ENCODE measurements at places on chromosomes 16 and 17.
A peak's percentile ranks its signal among the peaks of the same experiment; 100 is the strongest.

- DNase-seq, result no peak
Observed at GRCh38 chr17:78875363-78876093, 27.5 kb downstream of the CEP295NL start.

DNA sequence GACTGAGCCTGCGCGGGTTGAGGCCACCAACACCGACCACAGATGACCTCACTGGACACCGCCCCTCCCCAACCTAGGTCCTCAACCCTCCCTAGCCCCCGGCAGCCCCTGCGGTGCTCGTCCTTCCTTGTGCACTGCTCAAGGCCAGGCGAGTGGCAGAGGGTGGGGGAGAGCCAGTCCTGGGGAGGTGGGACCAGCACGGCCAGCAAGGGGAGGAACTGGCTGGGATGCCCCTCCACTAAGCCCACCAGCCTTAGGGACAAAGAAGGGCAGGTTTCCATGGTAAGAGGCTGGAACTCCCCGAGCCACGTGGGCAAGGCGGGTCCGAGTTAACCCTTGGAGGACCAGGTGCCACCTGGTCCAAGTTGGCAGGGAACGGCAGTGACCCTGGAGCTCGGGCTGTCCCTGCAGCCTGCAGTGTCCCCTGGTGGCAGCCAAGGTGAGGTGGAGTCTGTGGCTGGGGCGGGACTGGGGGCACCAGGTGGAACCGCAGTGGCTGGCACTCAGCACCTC is 9.2 kb downstream of the FSCN2 start:
- no peak for DNase-seq

DNA sequence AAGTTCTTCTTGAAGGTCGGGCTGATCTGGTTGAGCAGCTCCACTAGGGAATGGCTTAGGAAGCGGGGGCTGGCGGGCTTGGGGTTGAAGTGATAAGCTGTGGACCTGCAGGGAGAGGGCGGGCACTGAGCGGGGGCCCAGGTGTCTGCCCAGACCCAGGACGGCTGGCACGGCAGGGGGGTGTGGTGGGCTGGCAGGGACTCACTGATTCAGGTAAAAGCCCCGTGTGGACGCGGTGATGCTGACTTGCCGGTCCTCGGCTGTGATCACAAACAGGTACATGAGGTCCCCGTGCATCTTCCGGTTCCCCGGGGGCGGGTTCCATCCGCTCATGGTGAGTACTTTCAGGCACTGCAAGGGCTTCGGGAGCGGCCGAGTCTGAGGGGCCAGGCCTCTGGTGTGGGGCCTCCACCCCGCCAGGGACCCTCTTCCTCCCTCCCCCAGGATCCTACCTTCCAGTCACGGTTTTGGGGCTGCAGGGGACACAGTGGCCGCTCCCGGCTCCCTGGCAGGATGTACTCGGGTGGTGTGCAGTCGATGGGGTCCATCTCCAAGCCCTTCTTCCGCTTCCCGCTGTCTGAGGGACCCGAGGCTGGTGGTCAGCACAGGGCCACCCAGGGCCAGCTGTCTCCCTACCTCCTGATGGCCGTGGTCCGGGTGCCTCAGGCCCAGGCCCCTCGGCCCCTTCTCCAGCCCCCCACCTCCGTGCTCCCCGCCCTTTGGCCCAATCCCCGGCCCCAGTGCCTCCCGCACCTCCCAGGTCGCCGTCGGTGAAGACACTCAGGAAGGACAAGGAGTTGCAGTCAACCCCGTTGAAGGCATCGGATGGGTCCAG is 10.2 kb downstream of the CLUH start:
- DNase-seq, result no peak

GRCh38 chr17:46182961-46183360 is 10.3 kb downstream of the KANSL1 start:
- DNase-seq, result no peak

DNA sequence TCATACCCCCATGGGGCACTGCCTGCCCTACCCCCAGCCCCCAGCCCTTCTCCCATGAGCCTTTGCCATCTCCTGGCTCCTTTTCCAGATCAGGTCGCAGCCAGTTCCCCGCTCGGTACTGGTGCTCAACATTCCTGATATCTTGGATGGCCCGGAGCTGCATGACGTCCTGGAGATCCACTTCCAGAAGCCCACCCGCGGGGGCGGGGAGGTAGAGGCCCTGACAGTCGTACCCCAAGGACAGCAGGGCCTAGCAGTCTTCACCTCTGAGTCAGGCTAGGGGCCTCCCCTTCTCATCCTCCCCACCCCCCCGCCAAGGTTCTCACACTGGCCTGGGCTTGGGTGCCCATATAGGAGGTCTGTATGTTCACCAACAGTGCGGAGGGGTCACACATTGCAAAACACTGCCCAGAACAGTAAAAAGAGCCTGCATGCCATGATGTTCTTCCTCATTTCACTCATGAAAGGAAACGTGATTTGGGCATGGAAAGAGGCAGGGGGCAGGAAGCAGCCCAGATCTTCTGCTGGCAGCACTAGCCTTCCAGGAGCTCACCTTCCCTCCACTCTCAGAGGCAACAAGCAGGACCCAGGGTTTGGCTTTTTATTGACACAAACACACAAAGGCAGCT is 7.5 kb downstream of the IFI35 start:
- DNase-seq, result no peak

DNA sequence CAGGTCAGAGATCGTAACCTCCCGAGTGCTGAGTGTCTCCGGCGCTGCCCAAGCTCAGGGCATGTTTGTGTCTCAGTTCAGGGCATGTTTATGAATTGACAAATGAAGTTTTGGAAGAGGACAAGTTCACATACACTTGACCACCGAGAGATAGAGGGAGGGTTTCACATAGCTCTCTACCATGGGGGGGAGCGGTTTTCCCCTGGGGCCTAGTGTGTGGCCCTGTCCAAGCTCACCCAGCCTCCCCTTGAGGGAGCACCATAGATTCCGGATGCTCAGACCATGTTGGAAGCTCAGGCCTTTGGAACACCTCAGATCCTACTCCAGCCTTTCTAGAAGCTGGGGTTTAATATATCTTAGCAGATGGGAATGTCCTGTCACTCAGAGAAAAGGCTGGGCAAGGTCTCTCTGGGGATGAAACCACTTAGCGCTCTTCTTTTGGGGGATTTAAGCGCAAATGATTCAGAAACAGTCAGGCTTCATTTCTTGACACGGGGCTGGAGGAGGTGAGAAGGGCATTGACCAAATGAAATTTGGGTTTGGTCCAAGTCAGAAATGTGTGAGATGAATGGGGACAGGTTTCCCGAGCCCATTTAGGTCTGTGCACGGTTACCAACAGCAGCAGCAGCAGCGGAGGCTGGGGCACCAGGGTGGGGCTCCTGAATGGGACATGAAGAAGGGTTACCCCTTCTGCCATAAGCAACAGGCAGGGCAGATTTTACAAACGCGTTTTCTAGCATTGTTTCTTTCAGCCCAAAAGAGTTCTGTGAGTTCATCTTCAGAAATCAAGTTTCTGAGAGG is 96.6 kb downstream of the METRNL start:
- DNase-seq, result no peak

DNA sequence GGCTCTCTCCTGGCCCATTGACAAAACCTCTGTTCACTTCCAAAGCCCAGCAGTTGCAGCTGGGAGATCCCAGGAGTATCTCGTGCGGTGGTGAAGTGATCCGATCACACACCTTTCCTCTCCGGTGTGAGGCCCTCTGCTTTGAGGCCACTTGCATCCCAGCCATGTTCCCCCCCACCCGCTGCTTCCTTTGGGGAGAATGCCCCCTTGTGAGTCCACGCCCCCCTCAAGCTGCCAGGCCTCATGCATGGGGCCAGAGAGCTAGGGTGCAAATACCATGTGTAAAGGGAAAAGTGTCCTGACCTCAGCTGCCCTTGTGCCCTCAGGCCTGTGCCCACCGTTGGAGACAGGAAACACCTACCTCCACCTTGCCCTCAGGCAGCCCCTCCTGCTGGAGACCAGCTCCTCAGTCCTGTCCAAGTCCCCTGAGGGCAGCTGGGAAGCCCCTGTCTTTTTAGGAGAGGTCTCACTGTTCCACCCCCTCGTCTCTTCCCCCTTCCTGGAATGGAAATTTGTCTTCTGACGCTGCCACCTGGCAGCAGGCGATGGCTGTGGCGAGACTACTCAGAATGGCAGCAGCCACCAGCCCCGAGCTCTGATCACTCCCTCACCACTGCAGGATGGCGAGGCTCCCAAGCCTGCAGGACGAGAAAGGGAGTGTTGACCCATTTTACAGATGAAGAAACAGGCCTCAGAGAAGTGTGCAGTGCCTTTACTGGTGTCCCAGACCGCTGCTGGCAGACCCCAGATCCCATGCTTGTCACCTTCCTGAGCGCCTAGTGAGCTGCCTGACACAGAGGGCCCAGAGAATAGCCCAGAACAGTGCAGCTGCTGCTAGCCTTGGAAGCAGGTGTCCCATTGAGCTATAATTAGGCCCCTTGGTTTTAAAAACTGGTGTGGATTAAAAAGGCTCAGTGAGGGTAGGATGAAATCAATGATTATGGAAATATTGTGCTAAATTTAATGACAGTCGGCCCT is 120.6 kb upstream of the CACNG5 start:
- DNase-seq, result no peak

DNA sequence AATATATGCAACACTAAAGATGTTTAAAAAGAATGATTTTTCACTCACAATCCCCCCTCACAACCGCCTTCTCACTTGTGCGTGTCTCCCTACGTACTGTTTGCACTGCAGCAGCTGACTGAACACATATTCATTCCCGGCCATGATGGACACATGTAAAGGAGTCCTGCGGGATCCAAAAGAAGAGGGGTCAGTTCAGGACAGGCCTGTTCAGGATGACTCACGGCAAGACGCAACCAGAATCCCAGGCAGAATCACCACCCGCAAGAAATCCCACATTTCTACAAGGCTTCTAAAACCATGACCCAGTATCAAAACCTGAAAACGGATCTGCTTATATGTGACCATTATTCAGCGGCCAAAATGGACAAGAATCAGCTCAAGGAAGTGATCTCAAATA is 52.3 kb downstream of the CYB5D2 start:
- DNase-seq, result no peak

DNA sequence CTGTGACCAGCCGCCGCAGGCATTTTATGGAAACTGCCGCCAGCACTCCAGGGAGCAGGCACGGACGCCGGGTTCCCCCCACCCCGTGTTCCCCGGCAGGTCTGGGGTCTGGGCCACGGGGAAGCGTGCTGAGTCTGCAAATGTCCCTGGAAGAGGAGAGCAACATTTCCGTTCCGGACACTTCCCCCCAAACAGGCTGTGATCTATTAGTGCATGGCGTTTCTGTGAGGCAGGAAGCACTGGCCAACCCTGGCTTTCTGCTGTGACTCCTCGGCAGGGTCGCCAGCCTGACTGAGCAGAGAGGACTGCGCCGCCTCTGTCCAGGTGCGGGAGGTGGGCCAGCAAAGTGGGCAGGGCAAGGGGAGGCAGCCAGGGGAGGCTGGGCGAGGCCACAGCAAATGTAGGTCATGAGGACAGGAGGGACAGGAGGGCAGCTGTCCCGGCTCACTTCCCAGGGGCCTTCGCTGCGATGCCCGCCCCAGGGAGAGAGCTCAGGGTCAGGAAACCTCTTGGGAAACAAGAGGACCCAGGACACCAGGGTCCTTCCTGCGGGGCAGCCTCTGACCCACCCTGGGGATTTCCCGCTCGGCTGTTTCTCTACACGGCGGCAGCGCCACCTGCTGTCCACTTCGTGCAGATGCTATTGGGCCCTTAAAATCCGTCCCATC is 9.5 kb downstream of the FOXF1 start:
- peak; percentile 27 for DNase-seq

DNA sequence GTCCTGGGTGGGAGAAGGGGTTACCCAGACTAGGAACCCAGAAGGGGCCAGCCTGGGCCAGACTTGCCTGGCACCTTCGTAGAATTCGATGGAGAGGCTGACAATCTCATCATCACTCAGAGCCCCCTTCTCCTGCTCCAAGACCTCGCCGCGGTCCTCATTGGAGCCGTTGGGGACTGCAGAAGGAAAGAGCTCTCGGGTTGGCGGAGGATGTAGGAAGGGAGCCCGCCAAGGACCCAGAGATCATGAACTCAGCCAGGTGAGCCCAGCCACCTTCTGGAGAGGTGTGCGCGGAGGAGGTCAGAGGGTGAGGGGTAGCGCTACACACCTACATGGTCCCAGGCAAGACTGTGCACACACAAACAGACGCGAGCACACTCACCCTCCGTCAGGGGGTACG is 8.5 kb downstream of the CISD3 start:
- no peak for DNase-seq

GRCh38 chr17:35876534-35876933 is 3.6 kb downstream of the CCL5 start:
- DNase-seq, result no peak

DNA sequence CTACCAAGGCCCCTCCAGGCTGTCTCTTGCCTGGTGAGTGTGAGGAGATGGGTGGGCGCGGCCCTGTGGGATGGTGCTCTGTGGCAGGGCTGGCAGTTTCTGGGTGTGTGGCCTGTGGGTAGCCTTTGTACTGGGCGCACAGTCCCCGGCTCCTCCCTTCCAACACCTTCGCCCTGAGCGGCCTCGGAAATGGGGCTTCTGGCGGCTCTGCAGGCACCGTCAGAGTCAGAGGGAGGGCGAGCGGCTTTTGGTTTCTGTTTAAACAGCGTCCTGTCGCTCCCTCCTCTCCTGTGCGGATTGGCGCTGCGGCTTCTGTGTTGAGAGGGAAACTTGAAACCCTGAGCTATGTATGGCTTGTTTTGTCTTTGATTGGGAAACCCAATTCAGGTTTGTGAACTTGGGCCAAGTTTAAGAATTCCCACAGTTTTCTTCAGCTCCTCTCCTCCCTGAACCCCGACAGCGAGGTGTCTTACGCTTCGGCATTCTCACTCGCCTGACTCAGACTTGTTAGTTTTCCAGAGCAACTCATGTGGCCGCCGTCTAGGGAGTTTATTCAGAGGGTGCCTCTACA is 8.3 kb upstream of the ZNF750 start:
- no peak for DNase-seq

DNA sequence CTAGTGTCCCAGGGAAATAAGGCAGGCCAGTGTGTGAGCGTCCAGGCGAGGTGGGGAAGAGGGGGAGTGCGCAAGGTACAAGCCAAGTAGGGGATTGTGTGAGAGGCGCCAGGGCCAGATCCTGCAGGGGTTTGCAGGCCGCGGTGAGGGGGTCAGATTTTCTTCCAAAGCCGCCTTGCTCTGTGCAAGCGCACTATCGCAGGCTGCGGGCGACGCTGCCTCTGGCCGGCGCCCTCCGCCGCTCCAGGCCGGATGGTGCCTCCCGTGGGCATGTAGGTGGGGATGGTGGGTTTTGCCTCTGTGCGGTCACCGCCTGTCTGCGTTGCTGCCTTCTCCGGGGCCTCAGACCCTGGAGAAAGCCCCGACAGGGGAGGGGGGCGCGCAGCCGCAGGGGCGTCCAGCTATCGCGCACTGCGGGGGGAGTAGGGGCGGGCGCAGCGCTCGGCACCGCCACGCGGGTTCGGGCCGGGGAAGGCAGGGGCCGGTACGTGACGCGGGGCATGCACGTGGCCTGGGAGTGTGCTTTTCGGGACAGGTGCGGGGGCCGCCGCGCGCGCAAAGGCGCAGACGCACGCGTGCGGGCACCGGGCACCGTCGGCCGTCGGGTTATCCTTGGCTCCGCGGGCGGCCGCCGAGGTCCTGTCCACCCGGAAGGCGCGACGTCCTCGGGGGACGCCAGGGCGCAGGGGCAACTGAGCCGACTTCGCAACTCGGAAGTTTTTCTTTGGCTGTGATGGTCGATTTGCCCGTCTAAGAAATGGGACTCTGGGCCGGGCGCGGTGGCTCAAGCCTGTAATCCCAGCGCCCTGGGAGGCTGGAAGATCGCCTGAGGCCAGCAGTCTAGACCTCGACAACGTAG is 1.1 kb upstream of the HAPSTR1 start:
- DNase-seq, result no peak

GRCh38 chr17:44548376-44549230 is 8.7 kb upstream of the FZD2 start:
- DNase-seq, result no peak
